ENCODE measurements at places on chromosomes 4 and X. TPM values are rescaled to one million over a fixed set of nuclear protein-coding genes. Genes with fewer than 3 reads are reported as not detected.

- DNase-seq = peak; percentile 78
Measured at GRCh38 chrX:23742174-23742696, 841 bp downstream of the ACOT9 start.

DNA sequence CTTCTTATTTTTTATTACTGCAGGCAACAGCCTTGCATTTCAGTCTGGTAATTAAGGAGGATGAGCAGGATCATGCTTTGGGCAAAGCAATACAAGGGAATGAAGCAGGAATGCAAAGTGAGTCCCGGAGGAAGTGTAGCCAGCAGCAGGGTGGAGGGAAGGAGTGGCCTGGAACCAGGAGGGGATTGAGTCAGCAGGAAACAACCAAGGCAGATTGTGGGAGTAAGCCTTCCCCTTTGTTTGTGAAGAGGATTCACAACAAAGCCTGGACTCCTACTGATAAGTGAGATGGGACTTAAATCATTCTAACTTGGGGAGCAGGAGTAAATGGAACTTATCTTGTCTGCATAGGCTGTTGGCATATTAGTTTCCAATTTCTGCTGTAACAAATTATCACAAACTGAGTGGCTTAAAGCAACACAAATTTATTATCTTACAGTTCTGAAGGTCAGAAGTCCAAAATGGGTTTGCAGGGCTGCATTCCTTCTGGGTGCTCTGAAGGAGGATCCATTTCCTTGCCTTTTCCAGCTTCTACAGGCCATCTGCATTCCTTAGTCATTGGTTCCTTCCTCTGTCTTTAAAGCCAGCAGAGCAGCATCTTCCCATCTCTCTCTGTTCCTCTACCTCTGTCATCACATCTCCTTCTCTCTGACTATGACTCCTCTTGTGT lies 93.2 kb upstream of the AP1S2 start:
- peak; percentile 76 for DNase-seq

- no peak for DNase-seq
Measured at GRCh38 chr4:149293046-149293649, 522.5 kb downstream of the IQCM start.

DNA sequence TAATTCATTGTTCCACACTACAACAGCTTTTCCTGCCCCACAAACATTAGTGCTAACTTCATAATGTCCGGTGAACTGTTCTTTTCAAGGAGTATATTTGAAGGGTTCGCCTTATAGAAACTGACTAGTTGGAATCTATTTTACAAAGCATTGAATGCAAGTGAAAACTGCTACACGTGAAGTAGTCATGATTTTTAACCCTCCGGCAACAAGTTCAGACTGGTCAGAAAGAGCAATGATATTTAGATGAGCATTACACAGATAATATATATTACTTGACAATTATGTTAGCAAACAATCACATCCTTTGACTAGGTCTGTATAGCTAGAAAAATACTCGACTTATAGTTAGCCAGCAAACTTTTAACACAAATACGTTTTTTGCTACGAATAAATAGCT lies 1.7 kb upstream of the SLAIN2 start:
- no peak for DNase-seq

DNA sequence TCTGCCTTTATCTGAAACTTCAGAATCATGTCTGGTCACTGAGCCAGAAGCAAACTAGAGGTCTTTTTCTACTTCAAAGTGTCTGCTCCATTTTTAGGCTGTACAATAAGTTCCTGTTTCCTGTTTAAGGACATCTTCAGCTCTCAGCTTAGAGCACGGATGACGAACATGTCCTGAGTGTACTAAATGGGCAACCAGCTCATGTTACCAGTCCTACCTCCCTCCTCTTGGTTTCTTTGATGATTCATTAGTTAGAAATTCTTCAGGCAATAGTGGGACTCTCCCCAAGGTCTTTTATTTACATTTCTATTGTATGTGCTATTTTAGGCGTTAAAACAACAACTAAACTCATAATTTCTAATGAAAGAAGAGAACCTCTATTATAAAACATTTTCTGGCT lies 58.0 kb downstream of the ENPEP start:
- DNase-seq = peak; percentile 97

- no peak for DNase-seq
Measured at GRCh38 chr4:147704846-147705245, 20.9 kb upstream of the PRMT9 start.

The MAGEA1 gene
- total RNA-seq = not detected

The CLDN22 gene
- not detected for total RNA-seq

The CD40LG gene
- total RNA-seq = not detected

The HSFX4 gene
- not detected for total RNA-seq
